Urothelium cell line (cell line): ENCODE measurements at places on chromosomes 1 and 21.

- DNase-seq = peak; percentile 29
Observed at GRCh38 chr21:26835027-26835713, 10.0 kb downstream of the ADAMTS1 start.

GRCh38 chr1:30521261-30521865 lies 202.0 kb downstream of the MATN1 start:
- no peak for DNase-seq

- DNase-seq = no peak
Observed at GRCh38 chr1:30406996-30407864, 316.2 kb downstream of the MATN1 start.

GRCh38 chr1:9824702-9825089 lies 931 bp upstream of the CLSTN1 start:
- no peak for DNase-seq

DNA sequence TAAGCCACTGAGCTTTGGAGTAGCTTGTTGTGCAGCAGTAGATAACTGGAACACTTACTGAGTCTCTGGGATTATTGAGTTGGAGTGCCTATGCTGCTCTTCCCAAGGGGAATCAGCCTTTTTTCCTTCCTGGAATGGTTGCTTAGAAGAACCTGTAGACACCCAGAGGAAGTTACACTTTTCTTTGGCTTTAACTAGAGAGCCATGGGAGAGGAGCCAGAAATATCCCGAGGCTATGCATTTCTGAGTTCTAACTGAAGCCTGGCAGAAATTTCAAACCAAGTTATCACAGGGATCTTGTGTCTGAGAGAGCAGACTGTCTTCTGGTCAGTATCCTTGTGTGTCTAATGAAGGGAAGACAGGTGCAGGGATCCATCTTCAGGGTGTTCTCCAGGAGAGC lies 28.3 kb downstream of the LAMC1 start:
- no peak for DNase-seq

DNA sequence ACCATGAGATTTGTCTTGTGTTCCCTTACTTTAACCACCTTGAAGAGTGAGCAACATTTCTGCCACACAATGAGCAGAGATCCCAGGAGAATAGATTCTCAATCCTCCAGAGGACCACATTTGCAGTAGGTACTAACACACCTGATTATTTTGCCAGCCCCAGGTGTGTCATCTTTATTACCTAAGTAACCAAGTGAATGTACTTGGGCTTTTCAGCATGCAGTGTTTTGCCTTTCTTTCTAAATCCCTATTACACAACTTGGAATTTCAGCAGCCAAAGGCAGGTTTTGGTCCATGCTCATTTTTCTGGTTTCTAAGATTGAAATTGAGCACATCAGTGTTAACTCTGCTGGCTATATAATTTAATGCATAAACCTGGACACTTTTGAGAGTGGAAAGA lies 43.2 kb upstream of the ST6GALNAC5 start:
- DNase-seq = no peak
